Naive thymus-derived CD8-positive, alpha-beta T cell (primary cell): ENCODE measurements at places on chromosomes 5 and 9. TPM values are rescaled to one million over a fixed set of nuclear protein-coding genes. Genes with fewer than 3 reads are reported as not detected.

GRCh38 chr5:1726956-1727355 lies 72.7 kb downstream of the MRPL36 start:
- no peak overlapping the region for H3K27ac ChIP-seq
- H3K4me1 ChIP-seq: peaks cover 4% of the 10 kb centered on the region
- H3K27me3 ChIP-seq: peaks cover 31% of the 10 kb centered on the region
- peaks cover 3% of the 10 kb centered on the region for H3K36me3 ChIP-seq
- no peak for DNase-seq

DNA sequence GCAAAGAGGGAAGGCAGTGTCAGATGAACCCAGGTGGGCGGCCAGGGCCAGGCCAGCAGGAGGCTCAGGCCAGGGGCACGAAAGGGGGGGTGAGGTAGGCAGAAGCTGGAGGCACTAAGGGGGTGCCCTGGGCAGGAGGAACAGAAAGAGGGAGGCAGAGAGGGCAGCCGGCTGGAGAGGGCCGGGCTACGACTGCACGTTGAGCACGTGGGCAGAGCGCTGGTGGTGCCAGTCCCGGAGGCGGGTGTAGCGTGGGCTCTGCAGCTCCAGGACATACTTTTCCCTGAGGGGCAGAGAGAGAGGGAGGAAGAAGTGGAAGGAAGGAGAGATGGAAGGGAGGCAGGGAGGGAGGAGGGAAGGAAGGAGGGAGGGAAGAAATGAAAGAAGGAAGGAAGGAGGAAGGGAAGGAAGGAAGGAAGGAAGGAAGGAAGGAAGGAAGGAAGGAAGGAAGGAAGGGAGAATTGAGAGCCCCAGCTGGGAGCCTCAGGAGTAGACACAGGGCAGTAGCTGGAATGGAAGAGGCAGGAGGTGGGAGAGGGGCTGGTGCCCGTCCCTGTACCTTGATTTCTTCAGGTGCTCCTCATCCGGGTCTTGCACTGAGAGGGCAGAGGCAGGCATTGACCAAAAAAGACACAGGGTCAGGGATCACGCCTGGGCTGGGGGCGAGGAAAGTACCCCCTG lies 7.0 kb downstream of the PDLIM7 start:
- DNase-seq: no peak
- H3K4me1 ChIP-seq: peaks cover 10% of the 10 kb centered on the region
- peaks cover 4% of the 10 kb centered on the region for H3K36me3 ChIP-seq
- H3K4me3 ChIP-seq: no peak overlapping the region
- no peaks in the 10 kb centered on the region for H3K27me3 ChIP-seq
- H3K27ac ChIP-seq: no peak overlapping the region

- no peaks in the 10 kb centered on the region for H3K36me3 ChIP-seq
- no peaks in the 10 kb centered on the region for H3K27me3 ChIP-seq
- DNase-seq: no peak
- no peak overlapping the region for H3K27ac ChIP-seq
Measured at GRCh38 chr5:179504600-179505396, 45.6 kb upstream of the RUFY1 start.

PDZD2 gene
- 1.2 TPM for total RNA-seq

ZNF454 gene
- total RNA-seq: 0.49 TPM
